ENCODE measurements at places on chromosomes 16 and 17.

- no peak for DNase-seq
Measured at GRCh38 chr17:70955441-70955840, 786.1 kb downstream of the KCNJ2 start.

- DNase-seq = no peak
Measured at GRCh38 chr17:82869536-82869935, 29.7 kb upstream of the ZNF750 start.

- DNase-seq = peak; percentile 51
Measured at GRCh38 chr17:45431531-45432404, 902 bp downstream of the ARHGAP27 start.

DNA sequence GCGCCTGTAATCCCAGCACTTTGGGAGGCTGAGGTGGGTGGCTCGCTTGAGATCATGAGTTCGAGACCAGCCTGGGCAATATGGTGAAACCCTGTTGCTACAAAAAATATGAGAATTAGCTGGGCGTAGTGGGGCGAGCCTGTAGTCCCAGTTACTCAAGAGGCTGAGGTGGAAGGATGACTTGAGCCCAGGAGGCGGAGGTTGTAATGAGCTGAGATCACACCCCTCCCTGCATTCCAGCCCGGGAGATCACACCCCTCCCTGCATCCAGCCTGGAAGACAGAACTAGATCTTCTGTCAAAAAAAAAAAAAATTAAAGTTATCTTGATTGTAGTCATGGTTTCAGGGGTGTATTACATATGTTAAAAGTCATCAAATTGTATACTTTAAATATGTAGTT lies 26.8 kb upstream of the GLG1 start:
- no peak for DNase-seq

Data from renal cortex interstitium (tissue), 15 donors.